Activated naive CD8-positive, alpha-beta T cell treated with anti-CD3 and anti-CD28 coated beads for 36 hours (primary cell): ENCODE measurements at places on chromosomes 2 and 18. TPM values are rescaled to one million over a fixed set of nuclear protein-coding genes. Genes with fewer than 3 reads are reported as not detected.

The IL36G gene
- not detected for total RNA-seq

The C1GALT1C1L gene
- 0.18 TPM for total RNA-seq

The TIMM21 gene
- 78.1 TPM for total RNA-seq

The WBP1 gene
- 20.1 TPM for total RNA-seq

The ATOH8 gene
- total RNA-seq = not detected

GRCh38 chr2:134277223-134277622 is 23.4 kb downstream of the MGAT5 start:
- H3K27ac ChIP-seq = no peak overlapping the region
- peaks cover 38% of the 10 kb centered on the region for H3K36me3 ChIP-seq
- H3K27me3 ChIP-seq = no peaks in the 10 kb centered on the region
